ENCODE measurements at places on chromosomes 5 and 9.

DNA sequence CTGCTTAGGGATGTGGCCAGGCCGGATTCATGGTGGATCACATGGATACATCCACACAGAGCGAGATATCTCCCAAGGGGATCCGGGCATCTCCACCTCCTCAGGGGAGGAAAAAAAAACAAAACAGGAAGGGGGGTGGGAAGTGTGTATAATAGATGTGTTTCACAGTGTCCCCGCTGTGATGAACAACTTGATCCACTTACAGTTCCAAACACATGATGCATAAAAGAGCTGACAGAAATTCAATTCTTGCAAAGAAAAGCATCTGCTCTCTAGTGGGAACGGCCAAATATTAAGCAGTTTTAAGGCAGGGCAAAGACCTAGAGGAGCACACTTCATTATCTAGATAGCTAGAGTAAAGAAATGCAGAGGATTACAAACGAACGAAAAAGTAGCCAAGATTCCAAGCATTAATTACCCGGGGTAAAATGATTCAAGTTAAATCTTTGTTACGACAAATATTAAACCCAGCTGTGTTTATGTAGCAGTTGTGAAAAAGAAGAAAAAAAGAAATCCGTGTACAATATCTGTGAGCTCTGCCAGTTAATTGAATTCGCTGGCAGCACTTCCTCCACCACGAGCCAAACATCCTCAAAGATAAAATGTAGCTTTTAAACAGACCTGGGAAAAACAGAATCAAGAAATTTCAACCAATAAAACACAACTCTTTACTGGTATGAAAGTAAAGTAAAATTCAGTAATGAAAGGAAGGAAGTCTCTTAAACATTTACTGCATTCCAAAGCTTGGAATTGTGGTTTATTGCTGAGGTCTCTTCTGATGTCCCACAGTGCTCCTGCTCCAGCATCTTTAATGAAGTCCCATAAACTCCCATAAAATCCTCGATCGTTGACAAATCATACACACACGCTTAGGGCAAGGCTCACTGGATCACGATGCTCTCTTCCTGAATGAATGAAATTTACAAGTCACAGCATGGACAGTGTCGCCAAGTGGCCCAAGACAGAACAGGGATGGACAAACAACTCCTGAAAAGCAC is 213.0 kb downstream of the CRB2 start:
- no peak for DNase-seq

DNA sequence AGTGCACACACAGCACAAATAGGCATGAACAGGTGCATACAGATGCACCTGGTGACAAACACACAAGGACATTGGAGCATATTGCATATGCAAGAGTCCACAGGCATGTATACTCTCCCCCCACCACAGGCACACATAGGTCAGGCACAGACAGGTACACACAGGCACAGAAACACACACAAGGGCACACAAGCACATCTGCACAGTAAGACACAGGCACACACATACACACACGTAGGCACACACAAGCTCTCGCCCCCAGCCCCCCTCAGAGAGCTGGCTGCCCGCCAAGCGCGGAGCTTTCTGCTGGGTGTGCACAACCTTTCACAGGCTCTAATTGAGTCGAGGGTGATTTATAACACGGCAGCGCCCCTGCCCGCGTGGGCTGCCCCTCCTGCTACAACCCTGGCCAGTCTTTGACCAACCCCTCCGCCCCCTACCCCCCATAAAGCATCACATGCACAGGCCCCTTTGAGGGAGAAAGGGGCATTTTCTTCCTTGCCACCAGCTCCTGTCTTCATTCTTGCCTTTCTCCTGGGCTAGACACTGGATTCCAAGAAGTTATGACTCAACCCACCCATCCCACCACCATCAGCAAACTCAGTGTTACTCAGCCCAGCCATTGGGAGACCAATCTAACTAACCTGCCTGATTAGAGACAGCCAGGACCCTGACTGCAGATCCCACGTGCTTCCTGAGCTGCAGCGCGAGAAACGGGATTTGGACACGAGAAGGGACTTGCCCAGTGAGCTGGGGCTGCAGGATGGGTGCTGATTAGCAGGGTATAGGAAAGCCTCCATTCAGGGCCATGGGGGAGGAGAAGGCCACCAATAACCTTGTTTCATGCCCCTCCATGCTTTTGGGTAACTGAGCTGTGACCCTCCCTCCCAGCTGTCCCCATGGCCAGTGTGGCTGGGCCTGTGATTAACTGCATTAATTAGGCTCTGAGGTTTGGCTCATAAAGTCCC is 42.8 kb upstream of the PSD2 start:
- DNase-seq: no peak

DNA sequence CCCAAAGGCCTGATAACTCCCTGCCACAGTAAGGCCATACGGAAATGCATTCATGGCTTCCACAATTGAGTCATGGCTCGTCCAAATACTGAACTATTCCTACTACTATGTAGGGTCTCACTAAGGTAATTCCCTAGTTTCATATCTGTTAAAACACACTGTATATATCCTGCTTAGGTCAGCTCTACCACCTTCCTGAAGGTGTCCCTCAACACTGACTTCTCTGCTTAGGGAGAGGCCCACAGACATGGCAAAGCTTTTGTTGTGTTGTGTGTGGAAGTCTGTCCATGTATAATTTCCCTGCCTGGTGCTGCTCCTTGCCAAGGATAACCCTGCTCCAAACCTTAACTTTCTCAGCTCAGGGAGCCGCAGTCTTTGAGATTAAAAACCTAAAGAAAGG is 60.4 kb downstream of the GIN1 start:
- DNase-seq: no peak

DNA sequence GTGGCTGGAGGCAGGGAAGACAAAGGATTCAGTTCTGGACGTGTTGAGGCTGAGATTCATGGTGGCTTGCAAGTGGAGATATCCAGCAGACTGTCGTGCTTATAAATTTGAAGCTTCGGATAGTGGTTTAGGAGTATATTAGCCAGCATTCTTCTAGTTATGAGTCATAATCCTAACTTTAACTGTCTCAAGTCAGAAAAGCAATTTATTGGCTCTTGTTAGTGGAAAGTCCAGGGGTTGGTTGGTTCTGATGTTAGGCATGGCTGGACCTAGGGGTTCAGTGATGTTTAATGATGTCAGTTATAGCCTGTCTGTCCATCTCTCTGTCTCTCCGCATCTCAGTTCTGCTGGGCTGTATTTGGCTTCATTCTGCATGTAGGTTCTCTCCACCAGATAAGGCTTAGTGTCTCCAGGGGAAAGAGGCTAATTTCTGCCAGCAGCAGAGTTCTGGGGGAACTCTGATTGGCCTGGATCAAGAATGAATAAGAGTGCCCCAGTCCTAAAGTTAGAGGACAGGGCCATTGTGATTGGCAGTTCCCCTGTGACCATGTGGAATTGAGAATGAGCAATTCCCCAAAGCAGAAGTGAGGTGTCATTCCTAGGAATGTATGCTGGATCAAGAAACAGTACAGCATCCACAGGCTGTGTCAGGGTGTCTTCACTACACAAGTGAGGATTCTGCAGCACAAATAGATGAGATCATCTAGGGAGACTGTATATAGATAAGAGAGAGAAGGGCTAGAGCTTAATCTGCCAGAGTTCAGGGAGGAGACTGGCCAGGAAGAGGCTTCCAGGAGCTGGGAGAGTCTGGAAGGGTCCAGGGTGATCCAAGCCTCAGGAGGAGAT is 72.9 kb upstream of the SHB start:
- no peak for DNase-seq

GRCh38 chr5:155309021-155309746 is 295.6 kb downstream of the KIF4B start:
- DNase-seq: no peak

- DNase-seq: no peak
Measured at GRCh38 chr5:113373426-113373825, 61.4 kb downstream of the TSSK1B start.

- no peak for DNase-seq
Measured at GRCh38 chr9:135098400-135099105, 11.1 kb downstream of the OLFM1 start.

GRCh38 chr9:31314241-31314640 is 1070.2 kb upstream of the ACO1 start:
- no peak for DNase-seq

- no peak for DNase-seq
Measured at GRCh38 chr9:69474821-69475220, 149.8 kb downstream of the ENTREP1 start.

DNA sequence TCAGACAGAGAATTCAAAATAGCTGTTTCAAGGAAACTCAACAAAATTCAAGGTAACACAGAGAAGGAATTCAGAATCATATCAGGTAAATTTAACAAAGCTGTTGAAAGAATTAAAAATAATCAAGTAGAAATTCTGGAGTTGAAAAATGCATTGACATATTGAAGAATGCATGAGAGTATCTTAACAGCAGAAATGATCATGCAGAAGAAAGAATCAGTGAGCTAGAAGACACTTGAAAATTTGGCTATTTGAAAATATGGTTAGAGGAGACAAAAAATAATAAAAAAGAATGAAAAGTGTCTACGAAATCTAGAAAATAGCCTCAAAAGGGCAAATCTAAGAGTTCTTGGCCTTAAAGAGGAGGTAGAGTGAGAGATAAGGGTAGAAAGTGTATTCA is 22.9 kb downstream of the LMBRD2 start:
- DNase-seq: no peak

DNA sequence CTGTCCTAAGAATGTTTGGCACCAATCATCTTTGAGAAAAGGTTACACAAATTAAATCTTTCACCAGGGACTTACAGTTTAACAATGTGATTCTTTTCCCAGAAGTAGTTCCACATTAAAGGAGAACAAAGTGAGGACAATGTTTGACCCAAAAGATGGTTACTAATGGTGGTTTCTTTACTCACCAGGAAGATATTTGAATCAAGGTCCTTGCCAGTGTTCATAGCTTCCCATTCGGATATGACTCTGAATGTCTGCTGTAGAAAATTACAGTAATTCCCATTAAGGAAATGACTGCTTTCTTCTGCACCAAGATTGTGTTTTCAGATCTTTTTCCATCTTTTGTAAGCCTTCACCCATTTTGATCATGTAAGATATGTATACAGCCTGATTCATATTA is 114.6 kb upstream of the ADAMTSL1 start:
- no peak for DNase-seq

DNA sequence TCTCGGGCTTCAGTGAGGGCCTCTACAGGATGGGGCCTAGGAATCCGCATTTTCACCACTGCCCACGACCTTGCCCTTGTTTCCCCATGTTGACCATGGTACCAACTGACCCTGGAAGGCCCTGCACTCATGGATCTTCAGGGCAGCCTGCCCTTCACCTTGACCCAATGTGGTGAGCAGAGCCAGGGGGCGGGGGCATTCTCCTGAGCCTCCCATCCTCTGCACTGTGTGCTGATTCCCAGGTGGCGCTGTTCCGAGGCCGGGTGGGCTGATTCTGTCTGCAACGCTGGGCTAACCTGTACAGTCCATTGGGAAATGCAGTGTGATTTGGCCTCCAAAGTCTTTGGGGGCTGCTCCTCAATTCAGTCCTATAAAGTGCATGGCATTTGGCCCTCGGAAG is 68.7 kb downstream of the SHB start:
- DNase-seq: no peak

Data from CD14-positive monocyte (primary cell).